Hindlimb muscle (tissue), 1 donor: ENCODE measurements at places on chromosomes 16 and 17.

DNA sequence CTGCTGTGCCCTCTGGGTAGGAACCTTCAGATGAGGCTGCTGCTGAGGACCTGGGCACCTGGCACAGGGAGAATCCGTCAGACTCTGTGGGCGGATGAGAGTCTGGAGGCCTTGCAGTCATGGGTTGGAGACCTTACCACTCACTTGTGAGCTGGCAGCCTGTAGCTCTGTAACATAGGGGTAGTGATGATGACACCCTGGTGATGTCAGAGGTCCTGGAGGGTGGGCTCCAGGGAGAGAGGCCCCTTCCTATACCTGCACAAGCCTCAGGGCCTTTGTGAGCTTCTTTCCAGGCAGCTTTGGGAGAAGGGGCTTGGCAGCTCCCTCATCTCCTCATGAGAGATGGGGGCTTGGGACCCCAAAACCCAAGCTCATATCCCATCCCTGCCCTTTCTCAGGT lies 1.6 kb downstream of the MIEF2 start:
- DNase-seq: no peak

DNA sequence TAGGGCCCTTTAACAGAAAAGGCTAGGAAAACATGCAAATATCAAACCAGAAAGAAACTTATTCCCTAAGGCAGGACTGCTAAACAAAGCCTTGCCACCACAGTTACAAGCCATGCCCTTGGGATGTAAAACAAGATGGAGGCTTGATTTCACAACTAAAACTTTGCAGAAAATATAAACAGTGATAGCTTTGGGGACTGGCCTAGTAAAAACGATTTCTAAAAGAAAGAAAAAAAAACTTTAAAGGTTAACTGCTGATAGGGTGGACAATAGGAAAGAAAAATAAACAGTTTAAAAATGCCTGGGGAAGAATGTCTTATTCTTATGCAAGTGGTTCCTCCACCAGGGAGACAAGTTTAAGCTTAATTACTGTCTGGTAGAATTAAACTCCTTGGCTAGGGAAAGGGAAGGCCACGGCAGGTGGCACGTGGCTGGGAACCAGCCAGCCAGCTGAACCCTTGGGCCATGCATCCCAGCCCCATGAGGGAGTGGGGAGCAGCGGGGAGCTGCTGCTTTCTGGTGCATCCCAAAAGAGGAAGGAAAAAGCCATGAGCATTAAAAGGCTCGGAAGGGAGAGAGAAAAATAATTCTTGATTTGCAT lies 10.7 kb upstream of the TMC5 start:
- DNase-seq: no peak

- DNase-seq: no peak
Observed at GRCh38 chr17:73748508-73748907, 104.3 kb upstream of the SDK2 start.

GRCh38 chr16:85004587-85005205 lies 6.6 kb downstream of the ZDHHC7 start:
- DNase-seq: no peak

GRCh38 chr17:29575511-29576213 lies 7.2 kb downstream of the TP53I13 start:
- DNase-seq: no peak

DNA sequence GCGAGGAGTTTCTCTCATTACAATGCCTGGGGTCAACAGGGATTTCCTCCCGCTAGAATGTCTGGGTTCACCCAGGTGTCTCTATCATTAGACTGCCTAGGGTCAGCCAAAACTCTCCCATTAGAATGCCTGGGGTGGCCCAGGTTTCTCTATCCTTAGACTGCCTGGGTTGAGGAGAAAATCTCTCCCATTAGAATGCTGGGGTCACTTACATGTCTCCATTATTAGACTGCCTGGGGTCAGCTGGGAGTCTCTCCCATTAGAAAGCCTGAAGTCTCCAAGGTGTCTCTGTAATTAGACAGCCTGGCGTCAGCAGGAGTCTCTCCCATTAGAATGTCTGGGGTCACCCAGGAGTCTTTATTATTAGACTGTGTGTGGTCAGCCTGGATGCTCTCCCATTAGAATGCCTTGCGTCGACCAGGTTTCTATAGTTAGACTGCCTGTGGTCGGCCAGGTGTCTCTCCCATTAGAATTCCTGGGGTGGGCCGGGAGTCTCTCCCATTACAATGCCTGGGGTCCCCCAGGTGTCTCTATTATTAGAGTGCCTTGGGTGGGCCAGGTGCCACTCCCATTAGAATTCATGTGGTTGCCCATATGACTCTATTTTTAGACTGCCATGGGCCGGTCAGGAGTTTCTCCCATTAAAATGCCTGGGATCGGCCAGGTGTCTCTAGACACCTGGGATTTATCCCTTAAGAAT lies 2272.1 kb downstream of the TP53TG3F start:
- no peak for DNase-seq

GRCh38 chr17:14622615-14623101 lies 321.8 kb downstream of the HS3ST3B1 start:
- DNase-seq: no peak

GRCh38 chr16:17304491-17305119 lies 166.2 kb downstream of the XYLT1 start:
- no peak for DNase-seq

GRCh38 chr17:48591255-48592056 lies 1.4 kb upstream of the HOXB3 start:
- DNase-seq: no peak

GRCh38 chr17:55458287-55458900 lies 36.8 kb upstream of the MMD start:
- no peak for DNase-seq

DNA sequence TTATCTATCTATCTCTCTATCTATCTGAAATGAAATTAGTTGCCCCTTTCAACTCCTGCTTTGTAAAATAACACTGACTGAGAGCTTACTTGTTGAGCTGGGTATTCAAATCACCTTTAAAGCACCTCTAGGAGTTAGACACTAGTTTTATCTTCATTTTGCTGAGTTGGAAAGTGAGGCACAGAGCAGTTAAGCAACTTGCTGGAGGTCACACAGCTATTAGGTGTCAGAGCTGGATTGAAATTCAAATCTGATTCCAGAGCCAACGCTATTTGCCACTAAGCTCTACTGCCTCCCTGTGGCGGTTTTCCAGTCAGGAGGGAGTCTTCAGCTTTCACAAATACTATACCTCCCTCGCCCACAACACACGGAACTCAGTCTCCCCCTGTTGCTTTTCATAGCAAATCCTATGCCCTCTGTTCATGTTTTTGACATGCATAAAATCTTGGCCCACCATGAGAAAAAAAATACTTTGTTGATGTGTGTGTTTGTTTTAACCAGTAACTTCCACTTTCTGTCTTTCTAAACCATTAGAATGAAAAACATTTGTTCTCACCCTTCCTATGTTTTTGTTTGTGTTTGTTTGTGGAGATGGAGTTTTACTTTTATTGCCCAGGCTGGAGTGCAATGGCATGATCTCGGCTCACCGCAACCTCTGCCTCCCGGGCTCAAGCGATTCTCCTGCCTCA lies 74.8 kb upstream of the SMURF2 start:
- DNase-seq: no peak

DNA sequence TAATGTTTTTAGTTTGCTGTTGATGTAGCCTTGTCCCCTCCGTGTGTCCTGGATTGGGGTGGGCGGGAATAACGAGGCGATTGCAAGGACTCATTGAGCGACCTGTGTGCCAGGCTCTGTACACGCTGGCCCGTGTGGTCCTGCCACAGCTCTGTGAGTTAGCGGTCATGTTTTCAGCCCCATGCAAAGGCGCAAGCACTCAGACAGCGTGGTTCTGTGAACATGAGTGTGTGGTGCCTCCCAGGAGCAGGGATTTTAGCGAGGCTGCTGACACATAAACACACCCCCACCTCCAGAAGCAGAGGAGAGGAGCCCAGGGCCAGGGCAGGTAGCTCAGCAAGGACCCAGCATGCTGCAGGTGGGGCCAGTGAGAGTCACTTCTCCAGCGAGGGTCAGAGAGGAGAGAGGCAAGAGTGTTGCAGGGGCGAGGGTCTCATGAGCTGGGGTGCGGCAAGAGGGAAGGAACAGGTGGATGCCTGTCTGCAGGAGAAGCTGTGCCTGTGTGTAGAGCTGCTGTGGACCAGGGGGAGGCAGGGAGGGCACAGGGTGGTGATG lies 115.3 kb downstream of the OR1D5 start:
- DNase-seq: no peak

- DNase-seq: no peak
Observed at GRCh38 chr17:82345151-82345976, 11.8 kb upstream of the SECTM1 start.

DNA sequence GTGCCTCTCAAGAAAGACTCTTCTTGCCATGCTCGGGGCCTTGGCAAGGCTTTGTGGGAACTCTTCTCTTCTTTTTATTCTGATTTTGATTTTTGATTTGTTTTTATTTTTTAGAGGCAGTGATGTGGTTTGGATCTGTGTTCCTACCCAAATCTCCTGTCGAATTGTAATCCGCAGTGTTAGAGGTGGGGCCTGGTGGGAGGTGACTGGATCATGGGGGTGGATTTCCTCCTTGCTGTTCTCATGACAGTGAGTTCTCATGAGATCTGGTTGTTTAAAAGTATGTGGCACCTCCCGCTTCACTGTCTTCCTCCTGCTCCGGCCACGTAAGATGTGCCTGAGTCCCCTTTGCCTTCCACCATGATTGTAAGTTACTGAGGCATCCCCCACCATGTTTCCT lies 281.4 kb downstream of the CPPED1 start:
- DNase-seq: no peak

GRCh38 chr17:76268991-76269981 lies 4.1 kb downstream of the UBALD2 start:
- no peak for DNase-seq

- DNase-seq: no peak
Observed at GRCh38 chr16:51436742-51437141, 285.7 kb upstream of the SALL1 start.

GRCh38 chr17:82143333-82143732 lies 45.3 kb upstream of the FASN start:
- DNase-seq: no peak

DNA sequence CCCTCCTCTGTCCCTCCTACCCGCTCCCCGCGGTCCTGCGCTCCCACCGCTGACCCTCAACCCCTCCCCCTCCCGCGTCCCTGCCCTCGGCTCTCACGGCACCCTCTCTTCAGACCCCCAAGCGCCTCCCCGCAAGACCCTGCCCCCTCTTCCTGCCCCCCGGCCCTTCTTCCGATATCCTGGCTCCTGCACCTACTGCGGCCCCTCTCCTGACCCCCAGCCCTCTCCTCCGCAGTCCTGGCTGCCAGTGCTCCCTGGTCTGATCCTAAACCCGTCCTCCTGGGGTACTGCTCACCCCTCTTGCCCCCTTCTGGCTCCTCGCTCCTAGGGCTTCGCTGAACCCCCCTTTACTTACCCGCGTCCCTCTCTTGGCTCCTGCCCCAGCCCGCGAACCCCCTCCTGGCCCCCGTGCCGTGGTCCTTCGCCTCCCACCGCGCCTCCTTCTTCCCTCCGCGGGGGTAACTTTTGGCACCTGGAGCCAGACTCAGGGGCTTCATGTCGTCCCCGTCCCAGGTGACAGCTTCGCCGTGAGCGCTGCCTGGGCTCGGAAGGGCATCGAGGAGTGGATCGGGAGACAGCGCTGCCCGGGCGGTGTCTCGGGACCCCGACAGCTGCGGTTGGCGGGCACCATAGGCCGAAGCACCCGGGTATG lies 839 bp downstream of the NKD1 start:
- DNase-seq: no peak

DNA sequence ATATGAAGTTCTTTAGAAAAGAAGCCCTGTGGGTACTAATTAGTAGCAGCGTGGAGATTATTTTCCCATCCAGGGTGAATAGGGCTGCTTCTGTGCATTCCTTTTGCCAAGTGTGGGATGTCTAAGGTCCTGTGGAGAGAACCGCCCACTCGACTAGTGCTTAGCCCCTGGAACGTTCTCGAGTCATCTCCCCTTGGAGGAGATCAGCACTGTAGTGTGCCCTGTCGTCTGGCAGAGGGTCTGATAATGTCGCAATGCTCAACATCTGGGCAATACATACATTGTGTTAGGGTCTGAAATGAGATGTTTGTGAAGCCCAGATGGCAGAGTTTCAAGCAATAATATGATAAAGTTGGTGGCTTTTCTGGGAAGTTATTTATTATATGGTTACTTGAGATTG lies 64.8 kb downstream of the SPECC1 start:
- no peak for DNase-seq

GRCh38 chr16:1538804-1539520 lies 5.5 kb downstream of the TMEM204 start:
- no peak for DNase-seq

- DNase-seq: no peak
Observed at GRCh38 chr16:76656994-76657393, 379.8 kb downstream of the CNTNAP4 start.

- DNase-seq: no peak
Observed at GRCh38 chr17:31152271-31152670, 57.5 kb downstream of the NF1 start.

- DNase-seq: no peak
Observed at GRCh38 chr17:68089881-68090280, 54.3 kb downstream of the KPNA2 start.

DNA sequence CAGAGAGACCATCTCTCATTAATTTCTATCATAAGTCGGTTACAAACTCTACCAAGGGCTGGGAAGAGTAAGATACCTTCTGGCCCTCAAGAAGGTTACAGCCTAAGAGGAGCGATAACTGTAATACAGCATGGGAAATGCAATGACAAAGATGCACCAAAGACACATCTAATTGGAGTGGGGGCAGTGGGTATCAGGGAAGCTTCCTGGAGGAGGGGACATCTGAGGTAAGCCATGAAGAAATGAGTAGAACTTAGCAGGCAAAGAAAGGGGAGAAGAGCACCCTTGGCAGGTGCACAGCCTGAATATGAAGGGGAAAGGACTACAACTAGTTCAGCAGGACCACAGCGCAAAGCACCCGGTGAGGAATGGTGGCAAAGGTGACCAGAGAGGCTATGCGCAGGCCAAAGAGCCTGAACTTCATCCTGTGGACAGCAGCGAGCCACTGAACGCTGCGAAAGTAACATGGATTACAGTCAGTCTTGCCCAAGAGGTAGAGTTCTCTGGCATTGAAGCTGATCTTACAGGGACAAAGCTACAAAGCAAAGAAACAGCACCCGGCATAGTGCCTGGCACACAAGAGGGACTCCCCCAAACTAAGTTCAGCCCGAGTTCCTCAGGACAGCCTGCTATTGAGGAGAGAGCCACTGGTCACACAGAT lies 2.8 kb downstream of the TBC1D10B start:
- no peak for DNase-seq

GRCh38 chr17:3506054-3506453 lies 30.3 kb downstream of the ASPA start:
- no peak for DNase-seq

GRCh38 chr17:4544135-4544950 lies 10.8 kb downstream of the MYBBP1A start:
- DNase-seq: no peak

DNA sequence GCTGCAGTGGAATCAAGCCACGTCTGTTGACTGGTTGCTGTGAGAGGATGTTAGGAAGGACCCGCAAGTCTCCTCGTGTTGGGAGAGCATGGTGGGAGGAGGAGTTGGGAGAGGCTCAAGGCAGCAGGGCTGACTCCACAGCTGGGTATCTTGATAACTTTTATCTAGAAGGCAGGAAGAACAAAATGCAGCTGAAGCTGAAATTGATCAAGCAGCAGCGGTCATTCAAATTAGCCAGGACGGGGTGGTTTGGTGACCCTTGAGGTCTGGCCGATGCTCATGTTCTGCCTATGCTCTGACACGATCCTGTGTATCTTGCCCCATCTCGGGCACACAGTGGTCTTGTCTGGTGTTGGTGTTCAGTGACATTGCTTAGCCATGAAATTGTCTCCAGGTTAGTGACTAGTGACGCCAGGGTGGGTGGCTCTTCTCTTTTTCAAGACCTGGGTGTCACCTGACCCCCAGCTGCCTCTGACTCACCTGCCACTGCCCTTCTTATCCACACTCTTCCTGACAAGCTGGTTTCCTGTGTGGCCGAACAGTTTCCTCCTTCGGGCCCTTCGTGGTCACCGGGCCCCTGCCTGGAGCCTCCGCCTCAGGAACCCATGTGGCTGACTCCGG lies 19.1 kb downstream of the NPTX1 start:
- no peak for DNase-seq
